ENCODE measurements at places on chromosomes 7 and 10. TPM values are rescaled to one million over a fixed set of nuclear protein-coding genes. Genes with fewer than 3 reads are reported as not detected.

DNA sequence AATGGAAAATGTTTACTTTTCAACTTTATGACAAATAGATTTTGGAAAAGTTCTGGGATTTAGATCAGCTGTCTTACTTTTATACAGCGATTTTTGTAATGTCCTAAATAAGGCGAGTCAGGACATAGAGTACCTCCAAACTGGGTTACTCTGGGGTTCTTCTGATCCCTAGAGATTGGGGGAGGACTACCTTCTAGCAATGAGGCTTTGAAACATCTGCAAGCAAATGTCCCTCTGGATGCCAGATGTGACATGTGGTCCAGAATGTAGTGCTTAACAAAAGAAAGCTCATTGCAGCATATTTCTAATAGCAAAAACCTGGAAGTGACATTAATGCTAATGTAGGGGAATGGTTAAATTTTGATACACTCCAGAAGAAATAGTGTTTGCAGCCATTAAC is 36.1 kb downstream of the ABRAXAS2 start:
- ATAC-seq = no peak

DNA sequence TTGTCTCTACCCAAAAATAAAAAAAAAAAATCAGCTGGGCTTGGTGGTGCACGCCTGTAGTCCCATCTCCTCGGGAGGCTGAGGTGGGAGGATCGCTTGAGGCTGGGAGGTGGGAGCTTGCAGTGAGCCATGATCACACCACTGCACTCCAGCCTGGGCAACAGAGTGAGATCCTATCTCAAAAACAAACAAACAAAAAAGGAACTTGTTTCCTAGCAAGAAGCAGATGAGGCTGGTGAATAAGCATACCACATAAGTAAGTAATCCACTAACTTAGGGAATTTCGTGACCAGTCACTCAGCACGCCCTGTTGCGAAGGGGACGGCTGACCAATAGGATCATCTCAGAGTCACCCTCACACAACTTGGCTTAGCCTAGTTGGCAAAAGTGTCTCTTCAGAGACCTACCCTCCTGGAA is 64.6 kb downstream of the CUX1 start:
- peak; percentile 21 for ATAC-seq

PON1 gene
- total RNA-seq = not detected

GRCh38 chr10:97090035-97090434 is 95.7 kb downstream of the SLIT1 start:
- ATAC-seq = no peak

DNA sequence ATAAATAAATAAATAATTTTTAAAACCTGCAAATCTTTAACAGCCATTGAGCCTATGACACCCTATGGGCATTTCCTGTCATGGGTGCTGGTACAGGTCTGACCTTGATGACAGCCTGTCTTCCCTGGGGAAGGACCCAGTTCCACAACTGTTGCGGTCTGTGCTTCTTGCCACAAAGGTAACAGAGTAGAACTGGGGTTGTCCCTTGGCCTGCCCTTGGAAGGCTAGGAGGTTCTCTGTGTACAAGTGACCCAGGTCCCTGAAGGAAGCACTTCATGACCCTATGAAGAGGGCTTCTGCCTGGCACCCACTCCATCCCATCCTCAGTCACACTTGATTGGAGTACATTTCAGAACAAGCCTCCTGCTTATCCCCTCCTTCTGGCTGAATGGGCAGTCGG is 66.9 kb downstream of the OGDH start:
- ATAC-seq = no peak

DNA sequence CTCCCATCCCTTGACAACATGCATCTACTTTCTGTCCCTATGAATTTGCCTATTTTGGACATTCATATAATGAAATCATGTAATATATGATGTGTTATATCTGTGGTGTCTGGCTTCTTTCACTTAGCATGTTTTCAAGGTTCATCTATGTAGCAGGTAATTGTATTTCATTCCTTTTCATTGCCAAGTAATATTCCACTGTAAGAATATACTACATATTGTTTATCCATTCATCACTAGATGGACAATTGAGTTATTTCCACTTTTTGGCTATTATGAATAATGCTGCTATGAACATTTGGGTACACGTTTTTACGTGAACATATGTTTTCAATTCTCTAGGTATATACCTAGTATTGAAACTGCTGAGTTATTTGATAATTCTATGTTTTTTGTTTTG is 238.2 kb downstream of the PTEN start:
- ATAC-seq = no peak

INPP5F gene
- 7.6 TPM for total RNA-seq

GRCh38 chr7:46156853-46157252 is 235.8 kb upstream of the IGFBP3 start:
- ATAC-seq = no peak

DNA sequence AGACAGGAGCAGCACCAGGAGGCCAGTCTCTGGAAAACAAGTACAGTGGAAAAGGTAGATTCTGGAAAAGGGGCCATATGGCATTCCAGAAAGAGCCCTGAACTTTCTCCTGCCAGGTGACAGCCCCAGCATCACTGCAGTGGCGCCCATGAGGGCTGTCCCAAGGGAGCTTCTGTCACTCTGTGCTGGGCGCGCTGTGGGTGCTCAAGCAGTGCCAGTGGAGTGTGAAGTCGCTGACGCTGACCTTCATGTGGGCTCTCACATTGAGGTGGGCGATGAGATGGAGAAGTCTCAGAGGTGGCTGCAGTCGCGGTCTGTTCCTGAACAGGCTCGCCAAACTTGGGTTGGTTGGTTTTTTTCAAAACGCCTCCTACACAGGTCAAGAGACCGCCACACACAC is 38.2 kb downstream of the FKBP6 start:
- no peak for ATAC-seq

DNA sequence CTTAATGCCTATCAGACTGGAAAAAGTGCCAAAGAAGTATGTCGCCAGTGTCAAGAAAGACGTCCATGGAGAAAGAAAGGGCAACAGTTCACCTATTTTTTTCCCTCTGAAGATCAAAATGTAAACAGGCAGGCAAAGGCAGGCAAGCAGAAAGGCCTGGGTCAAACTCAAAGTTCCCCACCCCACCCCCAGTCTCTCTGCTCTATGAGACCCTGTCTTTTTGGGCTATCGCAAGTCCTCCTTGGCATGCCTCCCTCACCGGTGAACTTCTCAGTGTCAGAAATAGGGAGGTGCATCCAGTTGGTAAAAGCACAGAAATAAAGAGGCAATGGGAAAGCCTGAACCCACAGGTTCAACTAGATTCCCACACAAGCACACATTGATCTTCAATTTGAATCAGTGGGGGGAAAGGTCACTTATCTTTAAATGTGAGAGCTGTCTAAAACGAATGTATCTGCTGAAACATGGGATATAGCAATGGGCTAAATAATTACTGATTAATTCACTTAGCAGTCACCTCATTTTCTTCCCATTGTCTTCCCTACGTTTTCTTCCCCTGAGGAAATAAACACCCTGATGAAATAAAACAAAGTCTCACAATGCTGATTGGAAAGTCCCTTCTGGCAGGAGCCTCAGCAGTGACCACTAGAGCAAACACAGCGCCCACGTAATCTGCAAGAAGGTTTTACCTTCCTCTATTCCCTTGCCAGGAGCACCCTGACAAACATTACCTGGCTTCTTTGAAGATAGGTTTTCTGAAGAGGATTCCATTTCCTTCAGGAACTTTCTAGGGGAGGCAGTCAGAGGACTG is 31.1 kb downstream of the JAZF1 start:
- no peak for ATAC-seq

OPN4 gene
- not detected for total RNA-seq

GRCh38 chr7:29843726-29844125 is 37.4 kb downstream of the WIPF3 start:
- no peak for ATAC-seq

DNA sequence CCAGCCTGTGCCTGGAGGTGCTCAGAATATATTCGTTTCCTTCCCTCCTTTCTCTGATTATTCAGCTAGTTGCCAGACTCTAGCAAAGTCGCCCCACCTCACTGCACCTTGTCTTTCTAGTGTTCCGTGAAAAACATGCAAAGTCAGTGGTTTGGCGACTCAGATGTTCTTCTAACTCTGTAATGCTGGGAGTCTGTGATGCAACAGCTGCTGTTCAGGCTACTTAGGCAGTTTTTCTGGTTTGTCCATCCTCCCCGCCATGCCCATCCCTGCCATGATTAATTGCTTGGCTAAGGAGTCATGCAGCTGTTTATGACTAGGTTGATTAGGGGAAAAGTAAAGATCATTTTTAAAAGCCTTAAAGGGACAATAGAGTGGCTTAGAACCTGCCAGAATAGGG is 99.4 kb downstream of the MTPN start:
- peak; percentile 99 for ATAC-seq

- no peak for ATAC-seq
Measured at GRCh38 chr7:134075799-134076198, 51.3 kb upstream of the LRGUK start.

ACTL6B gene
- not detected for total RNA-seq

GRCh38 chr10:59672150-59672875 is 37.3 kb downstream of the SLC16A9 start:
- ATAC-seq = no peak

H2AZ2 gene
- total RNA-seq = 87.6 TPM

- ATAC-seq = no peak
Measured at GRCh38 chr7:69922026-69922803, 323.9 kb downstream of the AUTS2 start.

- peak; percentile 62 for ATAC-seq
Measured at GRCh38 chr7:43873300-43873699, 4.0 kb upstream of the MRPS24 start.

- no peak for ATAC-seq
Measured at GRCh38 chr7:87886875-87887274, 10.6 kb downstream of the DBF4 start.

CLEC2L gene
- total RNA-seq = not detected

- ATAC-seq = no peak
Measured at GRCh38 chr10:64142395-64142794, 621.2 kb downstream of the REEP3 start.

DNA sequence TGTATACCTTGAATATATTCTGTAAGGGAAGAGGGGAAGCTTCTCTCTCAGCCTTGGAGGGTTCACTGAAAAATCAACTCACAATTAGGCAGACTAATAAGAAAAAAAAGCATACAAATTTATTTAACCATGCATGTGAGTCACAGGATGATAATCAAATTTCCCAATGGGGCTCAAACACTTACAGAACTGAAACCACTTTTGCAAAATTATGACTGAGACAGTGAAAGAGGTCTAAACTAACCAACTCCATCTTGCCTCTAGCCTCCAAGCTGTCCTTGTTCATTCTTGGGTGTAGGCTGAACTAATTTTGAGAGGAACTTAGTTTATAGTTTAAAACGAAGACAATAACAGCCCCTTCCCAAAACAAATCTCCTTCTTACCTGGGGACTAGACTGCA is 618.3 kb upstream of the AUTS2 start:
- ATAC-seq = no peak

SLC16A12 gene
- total RNA-seq = 0.08 TPM

GRCh38 chr7:15828881-15829280 is 142.4 kb upstream of the MEOX2 start:
- ATAC-seq = no peak

GRCh38 chr7:78014401-78014800 is 215.8 kb downstream of the PHTF2 start:
- ATAC-seq = no peak

GRCh38 chr7:143375298-143376034 is 5.7 kb upstream of the ZYX start:
- ATAC-seq = peak; percentile 10

EIF5AL1 gene
- total RNA-seq = 1.7 TPM

CEP55 gene
- total RNA-seq = 17.8 TPM

LEP gene
- total RNA-seq = 0.12 TPM

- no peak for ATAC-seq
Measured at GRCh38 chr10:129704786-129705525, 237.9 kb downstream of the MGMT start.

DNA sequence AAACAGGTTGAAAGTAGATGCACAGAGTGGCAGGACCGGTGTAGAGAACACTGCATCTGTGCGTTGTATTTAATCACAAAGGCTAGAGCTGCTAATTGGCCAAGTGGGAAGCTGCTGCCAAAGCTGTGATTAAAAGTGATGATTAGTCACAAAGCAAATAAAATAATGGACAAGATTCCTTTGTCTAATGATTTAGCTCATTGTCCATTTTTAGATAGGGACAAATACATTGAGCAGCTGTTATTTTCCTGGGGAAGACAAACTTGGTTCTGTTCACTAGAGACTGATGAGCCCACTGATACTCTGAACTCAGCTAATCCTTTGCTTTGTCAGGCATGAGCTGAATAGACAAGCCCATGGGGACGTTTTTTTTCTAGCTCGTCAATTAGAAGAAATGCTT is 19.7 kb downstream of the UBE3C start:
- ATAC-seq = peak; percentile 91

VPS37D gene
- total RNA-seq = 0.32 TPM

- ATAC-seq = no peak
Measured at GRCh38 chr10:49300140-49300974, 1.4 kb downstream of the C10orf71 start.

- ATAC-seq = no peak
Measured at GRCh38 chr10:128626397-128627000, 500.3 kb upstream of the MKI67 start.

IKZF1 gene
- 2.1 TPM for total RNA-seq

DNA sequence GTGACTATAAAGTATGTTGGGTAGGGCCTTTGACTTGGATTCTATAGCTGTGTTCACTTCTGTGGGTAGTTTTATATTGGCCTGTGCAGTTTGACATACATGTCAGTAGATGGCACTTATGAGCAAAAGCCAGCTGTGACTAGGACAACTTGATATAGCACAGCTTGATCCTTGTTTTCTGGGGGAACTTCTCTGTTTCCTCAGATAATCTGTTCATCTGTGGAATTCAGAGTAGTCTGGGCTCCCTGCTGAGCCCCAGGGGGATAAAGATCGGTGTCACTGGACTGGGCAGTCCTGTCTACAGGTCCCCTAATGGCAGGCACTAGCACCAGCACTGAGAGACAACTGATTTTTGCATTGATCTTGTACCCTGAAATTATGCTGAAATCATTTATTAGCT is 25.4 kb downstream of the CYP2C9 start:
- peak; percentile 54 for ATAC-seq

CTAGE4 gene
- 3.1 TPM for total RNA-seq

GRCh38 chr7:100887516-100888290 is 1.8 kb downstream of the UFSP1 start:
- no peak for ATAC-seq

Measured in esophagus mucosa (tissue), 1 donor.